Astrocyte (in vitro differentiated cells and primary cell): ENCODE measurements at places on chromosomes 2 and 18. TPM values are rescaled to one million over a fixed set of nuclear protein-coding genes. Genes with fewer than 3 reads are reported as not detected.

- DNase-seq, result peak; percentile 16
These were observed 16.0 kb upstream of the MSGN1 start for GRCh38 chr2:17800219-17800618.

DNA sequence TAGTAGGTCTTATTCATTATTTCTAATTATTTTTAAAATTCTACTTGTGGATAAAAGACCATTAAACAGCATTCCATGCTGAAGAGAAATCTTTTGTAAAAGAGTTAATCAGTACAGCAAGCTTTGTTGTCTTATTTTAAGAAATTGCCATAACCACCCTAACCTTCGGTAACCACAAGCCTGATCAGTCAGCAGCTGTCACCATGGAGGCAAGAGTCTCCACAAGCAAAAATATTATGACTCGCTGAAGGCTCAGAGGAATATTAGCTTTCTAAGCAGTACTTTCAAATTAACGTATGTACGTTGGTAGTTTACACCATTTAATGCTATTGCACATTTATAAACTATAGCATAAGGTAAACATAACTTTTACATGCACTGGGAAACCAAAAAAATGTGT, 650.5 kb upstream of the LINC00305 start:
- DNase-seq, result peak; percentile 2

GRCh38 chr18:35777039-35777438, 195.4 kb upstream of the RMP24 start:
- DNase-seq, result no peak

DNA sequence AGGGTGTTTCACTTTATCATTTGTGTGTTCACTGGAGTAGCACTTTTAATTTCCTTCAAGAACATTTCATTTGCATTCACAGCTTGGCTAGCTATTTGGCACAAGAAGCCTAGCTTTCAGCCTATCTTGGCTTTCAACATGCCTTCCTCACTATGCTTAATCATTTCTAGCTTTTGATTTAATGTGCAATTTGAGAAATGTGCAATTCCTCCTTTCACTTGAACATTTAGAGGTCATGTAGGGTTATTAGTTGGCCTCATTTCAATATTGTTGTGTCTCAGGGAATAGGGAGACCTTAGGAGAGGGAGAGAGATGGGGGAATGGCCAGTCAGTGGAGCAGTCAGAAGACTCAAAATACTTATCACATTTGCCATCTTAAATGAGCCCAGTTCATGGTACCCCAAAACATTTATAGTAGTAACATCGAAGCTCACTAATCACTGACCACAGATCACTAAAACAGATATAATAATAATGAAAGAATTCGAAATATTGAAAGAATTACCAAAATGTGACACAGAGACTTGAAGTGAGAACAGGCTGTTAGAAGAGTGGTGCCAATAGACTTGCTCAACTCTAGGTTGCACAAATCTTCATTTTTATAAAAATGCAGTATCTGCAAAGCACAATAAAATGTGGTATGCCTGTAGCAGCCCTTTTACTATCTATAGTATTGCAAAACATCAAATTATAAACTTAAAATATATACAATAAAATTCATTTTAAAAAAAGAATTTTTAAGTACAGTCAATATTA, 561.2 kb downstream of the METTL4 start:
- no peak for DNase-seq

- DNase-seq, result peak; percentile 82
These were observed 148.5 kb downstream of the GFPT1 start for GRCh38 chr2:69238449-69239031.

- DNase-seq, result no peak
These were observed 60.8 kb downstream of the SETBP1 start for GRCh38 chr18:44741511-44741910.

GRCh38 chr2:132975193-132976105, 305.4 kb upstream of the LYPD1 start:
- DNase-seq, result no peak

- peak; percentile 67 for DNase-seq
These were observed 69.2 kb downstream of the TRIP12 start for GRCh38 chr2:229852565-229852964.

- no peak for DNase-seq
These were observed 34.7 kb upstream of the ALPP start for GRCh38 chr2:232343821-232344220.

- DNase-seq, result peak; percentile 71
These were observed 82.8 kb downstream of the ZNF516 start for GRCh38 chr18:76412010-76412817.

GRCh38 chr2:216635171-216635570, 2.0 kb downstream of the IGFBP2 start:
- no peak for DNase-seq

- DNase-seq, result peak; percentile 52
These were observed 1.1 kb upstream of the FARP2 start for GRCh38 chr2:241354668-241355658.

- DNase-seq, result no peak
These were observed 4.8 kb downstream of the NEU4 start for GRCh38 chr2:241813644-241814392.

GRCh38 chr2:166106431-166107015, 21.3 kb downstream of the SCN1A start:
- DNase-seq, result no peak

GRCh38 chr2:218298314-218298875, 6.1 kb upstream of the TMBIM1 start:
- no peak for DNase-seq

- DNase-seq, result no peak
These were observed 274.0 kb downstream of the NDUFA10 start for GRCh38 chr2:239750929-239751678.

GRCh38 chr2:174705321-174705720, 59.0 kb downstream of the CHRNA1 start:
- DNase-seq, result no peak

- DNase-seq, result no peak
These were observed 74.6 kb downstream of the CD8B2 start for GRCh38 chr2:106561803-106562202.

Gene CD207
- not detected in 2 replicates for total RNA-seq

Gene EFEMP1
- total RNA-seq, result 146 and 155 TPM in 2 replicates

Gene MYO5B
- 7.2 and 8.3 TPM in 2 replicates for total RNA-seq

Gene ERFE
- 0.60 and 1.4 TPM in 2 replicates for total RNA-seq

Gene MAL
- total RNA-seq, result 0.41 TPM in 1 of 2 replicates, not detected in the other

Gene ANKRD44
- 7.2 and 7.8 TPM in 2 replicates for total RNA-seq

Gene FAHD2A
- 21.9 and 23.4 TPM in 2 replicates for total RNA-seq

Gene GAREM2
- total RNA-seq, result 2.2 and 4.2 TPM in 2 replicates

Gene TSPYL6
- total RNA-seq, result not detected in 2 replicates
